ENCODE measurements at places on chromosomes 16 and 17.

DNA sequence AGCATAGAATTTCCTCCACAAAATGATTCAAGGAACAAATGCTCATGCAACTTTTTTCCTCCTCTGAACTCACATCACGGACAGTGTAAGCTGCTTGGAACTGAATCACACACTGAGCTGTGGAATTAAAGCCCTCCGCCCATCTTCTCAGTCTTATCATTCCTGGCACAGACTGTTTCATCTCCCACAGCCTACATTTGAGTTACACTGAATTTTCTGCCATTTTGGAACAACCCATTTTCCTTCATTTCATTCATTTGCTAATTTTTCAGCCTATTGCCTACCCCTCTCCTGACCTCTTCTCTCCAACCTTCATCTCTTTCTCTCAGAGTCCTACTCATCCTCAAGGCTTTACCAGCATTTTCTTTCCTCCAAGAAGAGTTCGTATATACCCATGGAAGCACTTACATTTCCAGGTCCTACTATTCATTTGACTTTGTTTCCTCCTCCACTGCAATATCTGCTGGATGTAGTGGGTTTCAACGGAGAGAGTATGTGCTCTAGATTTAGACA lies 39.1 kb upstream of the TOM1L1 start:
- no peak for DNase-seq

GRCh38 chr17:34114174-34114573 lies 140.9 kb upstream of the CCL2 start:
- no peak for DNase-seq

DNA sequence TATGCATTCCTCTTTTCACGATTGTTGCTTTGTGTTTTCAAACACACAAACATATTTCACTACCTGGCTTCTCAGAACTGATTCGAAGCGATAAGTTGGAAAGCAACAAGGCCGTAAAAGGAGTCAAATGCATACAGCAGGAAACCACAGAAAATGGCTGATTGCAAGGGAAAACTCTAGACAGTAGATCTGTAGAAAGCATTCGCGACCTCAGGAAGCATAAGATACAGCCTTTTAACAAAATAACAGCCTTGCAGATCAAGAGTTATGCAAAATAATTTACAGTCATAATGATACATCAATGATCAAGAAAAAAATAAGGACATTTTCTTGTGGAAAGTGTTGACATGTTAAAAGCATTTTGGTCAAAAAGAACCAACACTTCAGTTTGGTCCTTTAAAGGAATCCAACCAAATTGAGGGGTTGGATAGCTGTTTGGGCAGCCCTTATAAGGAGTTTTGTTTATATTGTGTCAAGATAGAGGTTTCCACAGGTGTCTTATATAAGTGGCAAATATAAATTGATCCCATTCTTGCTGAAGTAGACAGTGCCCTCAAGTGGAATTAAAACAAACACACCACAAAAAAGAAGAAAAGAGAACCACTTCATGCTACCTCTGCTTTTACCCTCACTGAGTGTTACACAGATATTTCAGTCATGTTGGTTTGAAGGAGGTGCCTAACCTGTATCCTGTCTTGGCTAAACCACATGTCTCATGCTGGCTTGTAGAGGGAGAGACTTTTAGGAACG lies 5.5 kb downstream of the CYLD start:
- no peak for DNase-seq

- no peak for DNase-seq
Observed at GRCh38 chr16:54926166-54926838, 4.4 kb upstream of the IRX5 start.

- DNase-seq: no peak
Observed at GRCh38 chr17:63840591-63841349, 1.7 kb downstream of the SMARCD2 start.

Data from activated T-cell treated with anti-CD3 and anti-CD28 coated beads, Interleukin-2, amount 50 U/mL, for 4 hours (primary cell).